Stimulated activated CD8-positive, alpha-beta memory T cell treated with anti-CD3 and anti-CD28 coated beads, Interleukin-15, amount 100 ng/mL, for 4 hours (primary cell): ENCODE measurements at places on chromosomes 1 and 21.
A peak's percentile ranks its signal among the peaks of the same experiment; 100 is the strongest.

DNA sequence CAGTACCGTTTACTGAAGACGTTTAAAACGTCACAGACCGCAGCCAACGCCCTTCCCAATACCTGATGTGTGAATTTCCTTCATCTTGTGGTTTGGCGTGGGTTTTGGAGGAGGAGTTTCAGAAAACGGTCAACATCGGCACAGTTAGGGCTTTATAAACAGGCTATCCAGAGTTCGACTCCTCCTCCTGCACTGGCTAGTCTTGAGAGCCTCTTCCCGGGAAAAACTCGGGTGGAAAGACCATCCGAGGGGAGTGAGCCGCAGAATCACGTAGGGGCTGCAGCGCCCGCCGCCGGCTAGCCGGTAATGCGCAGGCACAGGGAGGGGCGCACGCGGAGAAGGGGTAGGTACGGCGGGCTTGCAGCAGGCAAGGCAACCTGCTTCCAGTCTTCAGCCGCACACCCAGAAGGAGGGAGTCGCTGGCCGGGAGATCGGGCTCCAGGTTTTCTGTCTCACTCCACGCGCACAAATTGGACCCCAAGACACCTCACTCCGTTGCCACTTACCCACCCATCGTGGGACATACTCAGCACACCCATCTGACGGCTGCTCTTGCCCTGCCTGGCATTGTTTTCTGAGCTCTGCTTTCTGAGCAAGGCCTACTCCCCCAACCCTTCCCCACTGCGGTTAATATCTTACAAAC is 25.4 kb downstream of the SLC19A2 start:
- no peak for DNase-seq

DNA sequence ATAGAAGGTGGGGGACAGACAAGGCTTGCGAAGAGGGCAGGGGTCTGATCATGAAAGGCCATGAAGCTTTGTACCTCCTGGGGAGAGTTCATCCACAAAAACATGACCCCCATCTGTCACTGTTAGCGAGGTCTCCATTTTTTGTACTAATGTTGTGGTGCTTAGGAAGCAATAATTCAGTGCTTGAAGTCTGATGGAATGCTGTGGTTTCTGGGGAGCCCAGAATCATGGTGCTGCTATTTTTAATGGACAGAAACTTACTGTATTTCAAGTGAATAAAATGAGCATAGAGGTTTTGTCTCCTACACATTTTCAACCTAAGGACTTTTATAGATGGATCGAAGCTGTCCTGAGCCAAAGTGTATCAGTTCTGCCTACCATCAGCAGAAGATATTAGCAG is 28.2 kb upstream of the RGL1 start:
- no peak for DNase-seq

DNA sequence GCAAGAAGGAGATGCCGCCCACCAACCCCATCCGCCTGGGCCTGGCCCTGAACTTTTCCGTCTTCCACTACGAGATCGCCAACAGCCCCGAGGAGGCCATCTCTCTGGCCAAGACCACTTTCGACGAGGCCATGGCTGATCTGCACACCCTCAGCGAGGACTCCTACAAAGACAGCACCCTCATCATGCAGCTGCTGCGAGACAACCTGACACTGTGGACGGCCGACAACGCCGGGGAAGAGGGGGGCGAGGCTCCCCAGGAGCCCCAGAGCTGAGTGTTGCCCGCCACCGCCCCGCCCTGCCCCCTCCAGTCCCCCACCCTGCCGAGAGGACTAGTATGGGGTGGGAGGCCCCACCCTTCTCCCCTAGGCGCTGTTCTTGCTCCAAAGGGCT is 732 bp downstream of the SFN start:
- no peak for DNase-seq

DNA sequence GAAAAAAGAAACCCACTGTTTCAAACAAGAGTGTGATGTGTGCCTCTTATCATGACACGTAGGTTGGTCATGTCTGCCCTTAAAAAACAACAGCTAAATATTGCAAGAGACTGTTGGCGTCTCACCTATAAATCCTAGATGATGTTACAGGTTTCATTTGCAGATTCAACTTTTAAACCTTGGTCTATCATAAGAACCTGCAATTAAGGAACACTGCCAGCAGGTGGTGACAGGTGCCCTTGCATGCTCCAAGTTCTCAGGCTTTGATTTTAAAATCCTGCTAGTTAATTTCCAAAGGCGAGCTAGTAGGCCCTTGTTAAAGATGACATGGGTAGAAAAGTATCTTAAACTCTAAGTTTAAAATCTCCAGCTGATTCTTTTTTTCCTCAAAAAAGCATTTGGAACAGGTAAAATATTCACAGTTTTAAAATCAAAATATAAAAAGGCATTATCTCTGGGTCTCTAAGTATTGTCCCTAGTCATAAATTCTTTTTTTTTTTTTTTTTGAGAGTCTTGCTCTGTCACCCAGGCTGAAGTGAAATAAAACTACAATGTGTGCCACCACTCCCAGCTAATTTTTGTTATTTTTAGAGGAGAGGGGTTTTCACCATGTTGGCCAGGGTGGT is 39.1 kb downstream of the CLSTN1 start:
- DNase-seq: peak; percentile 43

GRCh38 chr21:41043014-41043413 is 124.9 kb upstream of the BACE2 start:
- no peak for DNase-seq
